A549 treated with GW870086 at 1 μM for 4 hours (cell line): ENCODE measurements at places on chromosomes 2 and 18. TPM values are rescaled to one million over a fixed set of nuclear protein-coding genes. Genes with fewer than 3 reads are reported as not detected.

The OSBPL1A gene
- 11.9 to 14.8 TPM (median 13.2 TPM) in 5 replicates for total RNA-seq

The ZNF514 gene
- 4.3 to 7.4 TPM (median 6.8 TPM) in 5 replicates for total RNA-seq

The UCN gene
- 1.0 to 2.5 TPM (median 1.2 TPM) in 5 replicates for total RNA-seq

The SFTPB gene
- 0.09 to 0.29 TPM (median 0.21 TPM) in 4 of 5 replicates, not detected in the other for total RNA-seq

The CXXC1 gene
- total RNA-seq: 41.8 to 51.0 TPM (median 43.5 TPM) in 5 replicates

The AOX1 gene
- total RNA-seq: 3.8 to 7.2 TPM (median 4.9 TPM) in 5 replicates

The GBX2 gene
- 1.9 to 4.1 TPM (median 3.0 TPM) in 5 replicates for total RNA-seq

The POTEI gene
- 0.07 TPM in 1 of 5 replicates, not detected in the others for total RNA-seq

The OXER1 gene
- not detected in 5 replicates for total RNA-seq

The TYMS gene
- 166 to 177 TPM (median 168 TPM) in 5 replicates for total RNA-seq

The CCDC74B gene
- 5.8 to 7.4 TPM (median 6.1 TPM) in 5 replicates for total RNA-seq

The ASNSD1 gene
- 30.8 to 39.1 TPM (median 37.2 TPM) in 5 replicates for total RNA-seq

The HOXD8 gene
- total RNA-seq: 4.4 to 6.2 TPM (median 4.8 TPM) in 5 replicates

The CAPN14 gene
- 0.05 TPM in 1 of 5 replicates, not detected in the others for total RNA-seq

The OTOS gene
- not detected in 5 replicates for total RNA-seq

The TMEM237 gene
- 16.7 to 22.5 TPM (median 19.9 TPM) in 5 replicates for total RNA-seq

The GRB14 gene
- 6.2 to 8.4 TPM (median 6.8 TPM) in 5 replicates for total RNA-seq

The UPP2 gene
- total RNA-seq: not detected in 5 replicates

The KCNJ13 gene
- total RNA-seq: not detected in 5 replicates

The XPO1 gene
- total RNA-seq: 95.8 to 134 TPM (median 119 TPM) in 5 replicates

The RAB31 gene
- 18.1 to 25.7 TPM (median 24.3 TPM) in 5 replicates for total RNA-seq

The CNRIP1 gene
- total RNA-seq: 1.7 to 2.2 TPM (median 1.9 TPM) in 5 replicates

The ZNF892 gene
- total RNA-seq: 0.26 to 0.69 TPM (median 0.43 TPM) in 5 replicates

The TUBA4B gene
- 0.13 to 0.34 TPM (median 0.19 TPM) in 3 of 5 replicates, not detected in the others for total RNA-seq

The FOXD4L1 gene
- total RNA-seq: 0.24 to 0.56 TPM (median 0.30 TPM) in 5 replicates

The DCC gene
- not detected in 5 replicates for total RNA-seq

The C2orf66 gene
- 0.12 TPM in 1 of 5 replicates, not detected in the others for total RNA-seq

The CRYGD gene
- not detected in 5 replicates for total RNA-seq

The VWA3B gene
- 0.37 to 0.61 TPM in 2 of 5 replicates, not detected in the others for total RNA-seq

The TGOLN2 gene
- total RNA-seq: 82.0 to 110 TPM (median 102 TPM) in 5 replicates

The CHST10 gene
- total RNA-seq: 14.6 to 16.7 TPM (median 15.2 TPM) in 5 replicates

The HADHB gene
- total RNA-seq: 84.7 to 106 TPM (median 100 TPM) in 5 replicates

The ZFP36L2 gene
- total RNA-seq: 27.9 to 38.2 TPM (median 36.2 TPM) in 5 replicates

The SERPINB10 gene
- total RNA-seq: not detected in 5 replicates

The PNPT1 gene
- total RNA-seq: 30.4 to 46.9 TPM (median 34.2 TPM) in 5 replicates

The CARF gene
- 0.76 to 1.6 TPM (median 1.1 TPM) in 5 replicates for total RNA-seq

The OLA1 gene
- 120 to 133 TPM (median 126 TPM) in 5 replicates for total RNA-seq

The RGPD4 gene
- 0.03 to 0.09 TPM (median 0.06 TPM) in 4 of 5 replicates, not detected in the other for total RNA-seq

The CEP192 gene
- 5.9 to 9.5 TPM (median 8.1 TPM) in 5 replicates for total RNA-seq

The TUBB6 gene
- total RNA-seq: 187 to 218 TPM (median 200 TPM) in 5 replicates

The CXCR1 gene
- total RNA-seq: not detected in 5 replicates

The SLC16A14 gene
- 0.43 to 1.6 TPM (median 0.80 TPM) in 5 replicates for total RNA-seq

The CFC1 gene
- 0.09 TPM in 1 of 5 replicates, not detected in the others for total RNA-seq

The NETO1 gene
- total RNA-seq: not detected in 5 replicates

The MC2R gene
- not detected in 5 replicates for total RNA-seq

The KHK gene
- 7.8 to 11.8 TPM (median 9.5 TPM) in 5 replicates for total RNA-seq

The CAPG gene
- total RNA-seq: 86.9 to 120 TPM (median 101 TPM) in 5 replicates

The CNGA3 gene
- 0.03 to 0.06 TPM in 2 of 5 replicates, not detected in the others for total RNA-seq

The ZNG1B gene
- total RNA-seq: 39.5 to 46.5 TPM (median 41.1 TPM) in 5 replicates

The KLHL41 gene
- total RNA-seq: 0.08 to 0.17 TPM (median 0.11 TPM) in 4 of 5 replicates, not detected in the other
